Foreskin keratinocyte (primary cell): ENCODE measurements at places on chromosomes 12 and 14. TPM values are rescaled to one million over a fixed set of nuclear protein-coding genes. Genes with fewer than 3 reads are reported as not detected.

Gene NINJ2
- 0.17 and 0.32 TPM in 2 replicates for total RNA-seq

Gene LRRK2
- total RNA-seq = 0.32 and 0.58 TPM in 2 replicates

Gene KLRD1
- total RNA-seq = not detected in 2 replicates

Gene TAS2R20
- total RNA-seq = 0.21 and 0.44 TPM in 2 replicates

Gene VDR
- 33.4 and 33.6 TPM in 2 replicates for total RNA-seq

Gene GPR135
- 0.60 and 0.99 TPM in 2 replicates for total RNA-seq

Gene RXYLT1
- total RNA-seq = 18.8 and 24.2 TPM in 2 replicates

Gene VRTN
- total RNA-seq = not detected in 2 replicates

Gene LUM
- total RNA-seq = 0.07 TPM in 1 of 2 replicates, not detected in the other

Gene DDN
- 0.34 and 0.56 TPM in 2 replicates for total RNA-seq

Gene RAD9B
- 0.14 TPM in 2 replicates for total RNA-seq

Gene KIF26A
- 1.3 and 2.0 TPM in 2 replicates for total RNA-seq

Gene OR4E2
- not detected in 2 replicates for total RNA-seq

Gene ADCY6
- 10.3 and 12.5 TPM in 2 replicates for total RNA-seq

Gene CCDC60
- total RNA-seq = not detected in 2 replicates

Gene EFCAB11
- 12.5 and 14.0 TPM in 2 replicates for total RNA-seq

Gene PLA2G1B
- total RNA-seq = not detected in 2 replicates
